ENCODE measurements at places on chromosomes 7 and 10.

GRCh38 chr10:69449841-69450240 is 1.4 kb upstream of the TSPAN15 start:
- DNase-seq = peak; percentile 46

- DNase-seq = no peak
These were observed 97.8 kb downstream of the CDK14 start for GRCh38 chr7:90693939-90694338.

- no peak for DNase-seq
These were observed 700.1 kb upstream of the ANKRD30A start for GRCh38 chr10:36425131-36425797.

- no peak for DNase-seq
These were observed 19.6 kb upstream of the EFCAB10 start for GRCh38 chr7:105600720-105601550.

DNA sequence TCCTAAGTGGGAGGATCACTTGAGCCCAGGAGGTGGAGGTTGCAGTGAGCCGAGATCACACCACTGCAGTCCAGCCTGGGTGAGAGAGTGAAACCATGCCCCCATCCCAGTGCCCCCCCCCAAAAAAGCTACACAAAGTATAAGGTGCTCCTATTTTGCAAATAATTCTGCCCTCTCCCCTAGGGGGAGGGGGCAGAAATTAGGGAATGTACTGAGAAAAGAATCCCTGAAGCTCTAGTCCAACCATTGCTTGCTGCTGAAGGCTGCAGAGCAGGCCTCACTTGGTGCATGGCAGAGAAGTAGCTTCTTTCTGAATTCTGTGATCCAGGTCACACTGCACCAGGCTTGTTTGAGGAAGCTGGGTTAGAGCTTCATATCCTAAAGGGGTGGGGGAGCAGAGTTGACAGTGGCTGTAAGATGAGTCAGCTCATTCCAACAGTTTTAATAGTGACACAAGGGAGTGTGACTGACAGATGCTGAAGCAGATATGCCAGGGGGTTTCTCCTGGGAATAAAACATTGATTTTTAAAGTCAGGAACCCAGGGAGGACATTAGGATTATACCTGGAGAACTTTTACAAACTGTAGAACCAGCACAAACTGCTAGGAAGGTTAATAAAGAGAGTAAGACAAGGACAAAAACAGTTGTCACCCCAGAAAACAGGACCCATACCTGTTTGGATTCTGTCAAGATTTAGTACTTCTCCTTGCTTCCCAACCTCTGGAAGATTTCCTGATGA is 32.8 kb upstream of the STRIP2 start:
- DNase-seq = peak; percentile 4

GRCh38 chr7:84157171-84157570 is 37.4 kb downstream of the SEMA3A start:
- no peak for DNase-seq

DNA sequence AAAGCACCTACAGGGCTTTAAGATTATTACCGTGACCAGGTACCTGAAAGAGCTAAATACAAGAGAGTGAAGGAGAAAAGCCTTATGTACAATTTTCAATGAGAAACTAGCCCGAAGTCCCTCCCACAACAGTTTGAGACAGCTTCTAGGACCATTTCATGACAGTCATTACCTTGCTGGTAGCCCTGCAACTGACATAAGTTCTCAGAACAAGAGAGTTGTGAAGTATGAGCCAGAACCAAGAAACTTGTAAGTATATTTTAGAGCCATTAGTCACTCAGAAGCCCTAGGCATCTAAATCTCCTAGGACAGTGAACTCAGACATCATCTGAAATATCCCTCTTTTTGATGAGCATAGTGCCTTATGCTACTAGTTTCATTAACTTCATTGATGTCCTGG is 792.1 kb downstream of the GRM8 start:
- no peak for DNase-seq

GRCh38 chr10:75266945-75267344 is 31.2 kb upstream of the COMTD1 start:
- no peak for DNase-seq

- no peak for DNase-seq
These were observed 153.6 kb downstream of the CELF2 start for GRCh38 chr10:11170993-11171851.

- DNase-seq = peak; percentile 60
These were observed 4.4 kb upstream of the PDLIM1 start for GRCh38 chr10:95295031-95295755.

DNA sequence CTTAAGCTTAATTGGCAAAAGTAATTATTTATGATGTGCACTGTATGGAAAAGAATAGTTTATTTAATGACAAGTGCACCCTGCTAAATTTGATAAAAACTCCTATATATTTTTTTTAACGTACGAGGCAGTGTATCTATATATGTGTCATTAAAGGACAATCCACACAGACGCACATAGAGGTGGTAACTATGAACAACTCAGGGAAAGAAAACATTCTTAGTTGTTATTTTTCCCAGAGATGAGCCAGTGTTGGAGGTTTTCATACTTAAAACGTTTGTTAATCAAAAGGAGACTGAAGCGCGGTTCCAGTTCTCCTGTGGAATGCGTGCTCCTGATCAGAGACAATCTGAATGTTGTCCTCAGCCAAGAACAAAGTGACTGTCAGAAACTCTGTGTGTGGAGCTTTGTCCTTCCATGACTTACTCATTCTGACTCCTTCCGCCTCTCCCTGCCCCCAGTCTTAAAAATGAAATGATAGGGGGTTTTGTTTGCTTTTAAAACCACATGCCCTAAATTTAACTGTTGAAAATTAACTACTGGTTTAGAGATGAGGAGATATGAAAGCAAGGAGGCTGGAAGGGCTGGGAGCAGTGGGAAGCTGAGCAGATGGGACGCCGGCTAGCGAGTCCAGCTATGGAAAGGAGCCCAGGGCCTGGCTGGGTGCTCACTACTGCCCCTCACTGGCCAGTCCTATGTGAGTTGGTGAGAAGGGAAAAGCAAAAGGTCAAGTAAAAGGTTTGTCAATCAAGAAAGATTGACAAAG is 99.6 kb downstream of the SVIL start:
- peak; percentile 75 for DNase-seq

- DNase-seq = peak; percentile 29
These were observed 680 bp downstream of the C7orf57 start for GRCh38 chr7:48035967-48036478.

- DNase-seq = no peak
These were observed 1.6 kb downstream of the CAMK1D start for GRCh38 chr10:12350925-12351324.

DNA sequence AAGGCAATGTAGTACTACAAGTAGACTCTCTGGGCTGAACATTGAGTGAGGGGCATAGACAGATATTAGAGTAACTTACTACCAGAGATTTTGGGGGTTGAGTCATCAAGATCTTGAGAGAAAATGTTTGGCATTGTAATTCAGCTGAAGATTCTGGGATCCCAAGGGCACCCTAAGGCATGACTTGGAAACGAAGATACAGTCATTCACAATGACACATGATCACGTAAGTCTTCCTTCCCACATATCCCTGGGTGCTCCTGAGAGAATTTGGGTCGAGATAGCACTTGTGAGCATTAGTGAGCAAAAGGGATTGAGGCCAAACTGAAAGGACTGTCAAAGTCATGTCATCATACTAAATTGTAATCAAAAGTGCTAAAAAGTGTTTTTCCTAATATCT is 192.5 kb upstream of the PCLO start:
- no peak for DNase-seq

- no peak for DNase-seq
These were observed 39.6 kb downstream of the PDGFA start for GRCh38 chr7:479948-480499.

- DNase-seq = no peak
These were observed 15.5 kb upstream of the GTPBP4 start for GRCh38 chr10:972763-973162.

GRCh38 chr10:69327463-69328379 is 49.4 kb downstream of the HK1 start:
- DNase-seq = peak; percentile 78

- no peak for DNase-seq
These were observed 179.0 kb downstream of the POM121L12 start for GRCh38 chr7:53214463-53214862.

GRCh38 chr10:29181936-29182335 is 106.9 kb upstream of the LYZL1 start:
- no peak for DNase-seq

- DNase-seq = no peak
These were observed 157.8 kb downstream of the ANLN start for GRCh38 chr7:36547416-36547815.

- DNase-seq = no peak
These were observed 210.3 kb downstream of the INHBA start for GRCh38 chr7:41492603-41493002.

- peak; percentile 75 for DNase-seq
These were observed 23.6 kb upstream of the SRI start for GRCh38 chr7:88243345-88243909.

- no peak for DNase-seq
These were observed 11.7 kb downstream of the PTPRE start for GRCh38 chr10:127918572-127918971.

DNA sequence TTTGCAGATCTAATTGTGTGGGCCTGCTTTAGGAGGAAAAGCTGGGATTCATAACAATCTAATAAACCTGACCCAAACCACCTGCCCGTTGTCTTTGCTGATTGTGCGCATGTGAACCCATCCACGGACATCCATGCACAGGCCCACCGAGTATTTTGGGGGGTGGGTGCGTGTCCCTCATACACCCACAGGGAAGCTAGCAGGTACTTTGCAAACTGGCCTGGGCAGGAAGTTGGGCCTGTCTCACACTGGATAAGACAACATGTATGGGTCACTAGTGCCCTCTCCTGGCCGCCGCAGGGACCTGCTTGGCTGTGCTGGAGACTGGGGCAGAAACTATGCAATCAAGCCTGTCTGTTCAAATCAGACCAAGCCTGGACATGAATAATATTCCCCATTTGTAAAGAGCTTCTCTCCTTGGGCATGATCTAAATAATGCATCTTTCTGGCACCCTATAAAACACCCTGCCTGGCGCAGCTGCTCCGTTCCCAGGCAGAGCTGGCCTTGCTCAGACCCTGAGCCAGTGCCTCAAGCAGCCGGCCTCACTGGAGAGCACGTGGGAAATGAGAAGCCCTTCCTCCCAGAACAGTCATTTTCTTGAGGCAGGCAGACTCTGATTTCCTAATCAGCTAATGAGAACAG is 15.8 kb downstream of the ECHDC3 start:
- peak; percentile 87 for DNase-seq

- DNase-seq = no peak
These were observed 40.3 kb downstream of the VSTM4 start for GRCh38 chr10:49074836-49075682.

DNA sequence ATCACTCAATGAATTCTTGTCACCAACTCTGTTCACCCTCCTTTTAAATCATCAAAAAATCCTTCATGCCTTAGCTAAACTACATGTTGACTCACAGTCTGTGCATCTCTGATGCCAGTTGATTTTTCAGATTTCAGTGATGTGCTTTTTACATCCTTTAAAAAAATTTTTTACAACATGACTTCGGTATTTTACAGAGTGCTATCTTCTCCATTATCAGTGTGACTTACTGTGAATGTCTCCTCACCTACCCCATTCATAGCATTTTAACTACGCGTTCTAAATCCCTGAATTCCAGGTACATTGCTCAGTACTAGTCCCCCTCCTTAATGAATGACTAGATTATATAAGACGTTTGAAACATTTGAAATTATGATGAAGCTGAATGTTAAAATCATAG is 98.7 kb downstream of the DNAH11 start:
- no peak for DNase-seq

- DNase-seq = peak; percentile 12
These were observed 1158.9 kb upstream of the CELF2 start for GRCh38 chr10:9858816-9859215.

Measured in fibroblast of pulmonary artery (primary cell).